ENCODE measurements at places on chromosomes 1 and 21. TPM values are rescaled to one million over a fixed set of nuclear protein-coding genes. Genes with fewer than 3 reads are reported as not detected.

The HSPA6 gene
- 1.3 TPM for total RNA-seq

The IFT25 gene
- total RNA-seq: 19.3 TPM

The C8A gene
- total RNA-seq: not detected

The ZNF593OS gene
- not detected for total RNA-seq

The AUNIP gene
- total RNA-seq: not detected

The RGSL1 gene
- not detected for total RNA-seq

DNA sequence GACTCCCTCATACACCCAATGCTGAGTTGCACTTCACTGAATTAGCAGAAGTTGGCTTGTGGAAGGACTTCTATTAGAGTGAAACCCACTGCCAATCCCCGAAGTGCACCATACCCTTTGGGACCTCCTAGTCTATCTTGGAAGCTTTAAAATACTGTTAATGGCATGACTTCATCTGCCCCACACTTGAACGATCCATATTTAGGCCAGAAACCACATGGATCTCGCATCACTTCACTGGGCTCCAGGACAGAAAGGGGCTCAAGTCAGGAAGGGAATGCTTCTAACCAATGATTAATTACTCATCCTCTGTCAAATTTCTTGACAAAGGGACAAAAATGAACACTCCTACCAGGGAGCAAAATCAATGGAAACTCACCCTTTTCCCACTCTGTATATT, 69.1 kb downstream of the BCAR3 start:
- DNase-seq: no peak
- no peaks in the 10 kb centered on the region for H3K27me3 ChIP-seq
- H3K4me1 ChIP-seq: peaks cover 8% of the 10 kb centered on the region
- H3K4me3 ChIP-seq: no peak overlapping the region
- no peak overlapping the region for H3K27ac ChIP-seq

- H3K36me3 ChIP-seq: no peaks in the 10 kb centered on the region
- DNase-seq: no peak
- no peak overlapping the region for H3K27ac ChIP-seq
- H3K4me1 ChIP-seq: no peaks in the 10 kb centered on the region
These were observed 126.8 kb upstream of the COL6A1 start for GRCh38 chr21:45854690-45855247.

- DNase-seq: no peak
- no peaks in the 10 kb centered on the region for H3K4me1 ChIP-seq
- no peaks in the 10 kb centered on the region for H3K36me3 ChIP-seq
- H3K4me3 ChIP-seq: no peak overlapping the region
- H3K27me3 ChIP-seq: no peaks in the 10 kb centered on the region
These were observed 112.0 kb upstream of the LRRC7 start for GRCh38 chr1:69455718-69456117.

- no peaks in the 10 kb centered on the region for H3K27me3 ChIP-seq
- no peak overlapping the region for H3K27ac ChIP-seq
- DNase-seq: no peak
- H3K4me1 ChIP-seq: peaks cover 21% of the 10 kb centered on the region
These were observed 12.1 kb downstream of the BLACAT1 start for GRCh38 chr1:205443585-205444299.

DNA sequence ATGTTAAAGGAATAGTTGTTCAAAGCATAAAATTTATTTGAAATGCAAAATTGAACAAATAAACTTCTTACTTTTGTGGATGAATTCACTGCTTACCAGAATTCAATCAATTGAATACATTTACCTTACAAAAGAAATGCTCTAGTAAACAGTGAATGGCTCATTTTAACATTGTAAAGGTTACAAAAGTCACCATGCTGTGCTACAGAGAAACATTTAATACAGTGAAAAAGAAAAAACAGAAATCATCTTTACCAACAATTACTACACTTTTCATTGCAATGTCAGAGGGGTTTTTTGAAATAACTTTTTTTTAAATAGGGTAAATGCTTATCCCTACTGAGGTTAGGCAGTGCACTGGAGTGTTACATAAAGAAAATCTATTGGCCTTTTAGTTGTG, 853.0 kb downstream of the NCAM2 start:
- H3K27me3 ChIP-seq: no peaks in the 10 kb centered on the region
- H3K4me3 ChIP-seq: no peak overlapping the region

- H3K27ac ChIP-seq: no peak overlapping the region
- no peak overlapping the region for H3K4me3 ChIP-seq
- H3K36me3 ChIP-seq: no peaks in the 10 kb centered on the region
- DNase-seq: no peak
- no peaks in the 10 kb centered on the region for H3K27me3 ChIP-seq
These were observed 223.0 kb downstream of the PBX1 start for GRCh38 chr1:164781972-164782371.

DNA sequence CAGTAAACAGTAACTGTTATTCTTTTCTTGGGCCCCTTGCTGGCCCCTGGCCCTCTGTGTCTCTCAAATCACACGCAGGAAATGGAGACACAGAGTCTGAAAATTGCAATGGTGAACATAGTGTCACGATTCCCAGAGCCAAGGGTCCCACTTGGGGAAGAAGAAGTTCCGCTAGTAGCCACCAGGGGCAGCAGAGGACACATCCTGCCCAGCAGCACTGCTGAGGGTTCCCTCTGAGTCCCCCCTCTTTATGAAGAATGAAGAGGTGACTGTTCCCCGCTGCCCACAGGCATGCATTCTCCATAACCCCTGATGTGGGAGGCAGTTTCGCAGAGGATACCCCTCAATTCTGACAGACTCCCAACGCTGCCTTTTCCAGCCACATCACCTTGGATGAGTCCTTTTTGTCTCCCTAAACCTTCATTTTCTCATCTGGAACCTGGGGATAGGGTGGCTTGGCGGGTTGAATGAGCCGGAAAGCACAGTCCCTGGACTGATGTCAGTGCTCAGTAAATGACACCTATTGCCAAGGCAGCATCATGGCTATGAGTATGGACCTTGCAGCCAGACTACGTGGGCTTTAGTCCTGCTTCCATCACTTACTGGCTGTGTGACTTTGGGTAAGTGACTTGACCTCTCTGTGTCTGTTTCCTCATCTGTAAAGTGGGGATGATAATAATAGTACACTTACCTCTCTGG, 238.0 kb upstream of the TMEM51 start:
- H3K27ac ChIP-seq: no peak overlapping the region
- H3K36me3 ChIP-seq: no peaks in the 10 kb centered on the region
- no peaks in the 10 kb centered on the region for H3K4me1 ChIP-seq
- H3K4me3 ChIP-seq: no peak overlapping the region
- DNase-seq: peak; percentile 69

- H3K27ac ChIP-seq: peak overlapping the region; percentile 2
- no peak overlapping the region for H3K4me3 ChIP-seq
- H3K4me1 ChIP-seq: no peaks in the 10 kb centered on the region
- H3K36me3 ChIP-seq: no peaks in the 10 kb centered on the region
- no peak for DNase-seq
These were observed 69.0 kb upstream of the KRTAP19-8 start for GRCh38 chr21:31107176-31107785.

DNA sequence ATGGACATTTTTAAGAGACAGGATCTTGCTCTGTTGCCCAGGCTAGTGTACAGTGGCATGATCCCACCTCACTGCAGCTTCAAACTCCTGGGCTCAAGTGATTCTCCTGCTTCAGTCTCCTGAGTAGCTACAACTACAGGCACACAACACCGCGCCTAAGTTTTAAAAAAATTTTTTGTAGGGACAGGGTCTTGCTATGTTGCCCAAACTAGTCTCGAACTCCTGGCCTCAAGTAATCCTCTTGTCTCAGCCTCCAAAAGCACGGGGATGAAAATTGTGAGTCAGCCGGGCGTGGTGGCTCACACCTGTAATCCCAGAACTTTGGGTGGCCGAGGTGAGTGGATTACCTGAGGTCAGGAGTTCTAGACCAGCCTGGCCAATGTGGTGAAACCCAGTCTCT, 20.4 kb downstream of the MYSM1 start:
- no peak overlapping the region for H3K27ac ChIP-seq
- H3K27me3 ChIP-seq: no peaks in the 10 kb centered on the region
- DNase-seq: no peak
- no peak overlapping the region for H3K4me3 ChIP-seq
- H3K36me3 ChIP-seq: peaks cover 74% of the 10 kb centered on the region
- no peaks in the 10 kb centered on the region for H3K4me1 ChIP-seq

- H3K36me3 ChIP-seq: no peaks in the 10 kb centered on the region
- H3K27me3 ChIP-seq: no peaks in the 10 kb centered on the region
- no peak for DNase-seq
- H3K4me1 ChIP-seq: no peaks in the 10 kb centered on the region
These were observed 15.3 kb upstream of the POU3F1 start for GRCh38 chr1:38061883-38062328.

DNA sequence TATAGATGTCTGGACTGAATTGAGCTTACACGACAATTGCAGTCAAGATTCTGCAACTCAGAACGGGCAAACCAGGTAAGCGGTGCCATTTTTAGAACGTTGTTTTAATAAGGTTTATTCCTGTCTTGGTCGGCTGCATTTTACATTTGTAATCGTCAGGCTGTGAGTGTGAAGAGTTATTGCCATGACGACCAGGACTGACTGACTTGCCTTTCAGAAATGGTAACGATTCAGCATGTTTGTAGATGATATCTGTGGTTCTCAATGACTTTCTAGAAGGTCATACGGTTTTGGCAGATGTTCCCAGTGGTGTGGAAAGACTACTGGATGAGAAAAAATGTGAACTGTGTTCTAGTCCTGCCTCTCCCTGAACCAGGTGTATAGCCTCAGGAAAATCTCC, 271.3 kb upstream of the B3GALT2 start:
- H3K4me1 ChIP-seq: no peaks in the 10 kb centered on the region
- H3K36me3 ChIP-seq: no peaks in the 10 kb centered on the region
- H3K27me3 ChIP-seq: no peaks in the 10 kb centered on the region
- no peak overlapping the region for H3K4me3 ChIP-seq
- no peak for DNase-seq

- H3K4me3 ChIP-seq: no peak overlapping the region
- no peaks in the 10 kb centered on the region for H3K27me3 ChIP-seq
- H3K4me1 ChIP-seq: no peaks in the 10 kb centered on the region
- no peak overlapping the region for H3K27ac ChIP-seq
These were observed 31.8 kb downstream of the DIPK1A start for GRCh38 chr1:92929461-92929860.

Data from Peyer's patch (tissue), 4 donors.